ENCODE measurements at places on chromosomes 5 and 9. TPM values are rescaled to one million over a fixed set of nuclear protein-coding genes. Genes with fewer than 3 reads are reported as not detected.

The PTTG1 gene
- 4.9 TPM for polyA plus RNA-seq

The EGFLAM gene
- polyA plus RNA-seq = 4.6 TPM

The IL31RA gene
- 1.3 TPM for polyA plus RNA-seq

- no peak for DNase-seq
Observed at GRCh38 chr5:160219356-160219755, 9.9 kb upstream of the FABP6 start.

DNA sequence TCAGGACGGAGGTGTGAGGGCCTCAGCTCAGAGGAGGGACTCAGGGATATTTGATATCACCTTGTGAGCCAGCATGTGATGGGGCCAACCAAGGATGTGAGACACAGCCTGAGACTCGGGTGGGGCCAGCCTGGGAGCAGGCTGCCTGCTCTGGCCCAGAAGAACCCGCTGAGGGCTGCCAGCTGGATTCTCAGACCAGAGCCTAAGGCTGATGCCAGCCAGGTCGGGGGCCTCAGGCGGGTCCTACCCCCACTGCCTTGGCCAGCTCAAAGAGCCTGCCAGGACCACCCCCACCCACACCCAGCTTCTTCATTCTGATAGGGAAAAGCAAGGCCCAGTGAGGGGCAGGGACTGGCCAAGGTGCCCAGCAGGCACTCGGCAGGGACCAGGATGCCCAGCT is 20.3 kb upstream of the DUSP1 start:
- no peak for DNase-seq

DNA sequence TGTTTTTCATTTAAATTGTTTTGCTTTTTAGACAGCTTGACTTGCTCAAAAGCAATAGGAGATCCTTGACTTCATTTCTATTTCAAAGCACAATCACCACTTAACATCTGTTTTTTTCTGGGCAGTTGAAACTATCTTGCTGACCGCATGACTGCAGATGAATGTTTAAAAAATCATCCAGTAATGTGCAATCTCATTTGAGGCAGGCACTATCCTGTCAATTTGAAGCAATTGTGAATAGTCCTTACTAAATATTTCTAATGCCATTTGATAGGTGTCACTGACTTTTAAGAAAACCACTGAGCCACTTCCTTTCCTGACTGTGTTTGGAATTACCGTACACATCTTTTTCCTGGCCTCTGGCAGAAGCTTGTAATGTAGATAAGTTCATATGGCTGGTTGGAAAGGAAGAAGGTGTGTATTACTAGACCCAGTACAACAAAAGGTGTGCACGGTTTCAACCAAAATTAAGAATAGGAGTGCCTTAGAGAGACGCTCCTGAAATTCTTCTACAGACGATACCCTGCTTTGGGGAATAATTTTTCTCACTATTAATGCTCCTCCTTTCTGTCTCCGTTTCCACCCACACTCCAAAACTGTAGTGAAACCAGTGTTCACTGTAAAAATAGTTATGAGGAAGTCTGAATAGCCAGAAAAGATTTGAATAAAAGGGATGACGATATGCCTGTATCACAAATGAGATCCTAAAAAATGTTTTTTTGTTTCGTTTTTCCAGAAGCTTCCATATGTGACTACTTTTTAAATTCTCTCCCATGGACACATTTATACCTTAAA is 136.7 kb upstream of the MOCS2 start:
- DNase-seq = no peak

DNA sequence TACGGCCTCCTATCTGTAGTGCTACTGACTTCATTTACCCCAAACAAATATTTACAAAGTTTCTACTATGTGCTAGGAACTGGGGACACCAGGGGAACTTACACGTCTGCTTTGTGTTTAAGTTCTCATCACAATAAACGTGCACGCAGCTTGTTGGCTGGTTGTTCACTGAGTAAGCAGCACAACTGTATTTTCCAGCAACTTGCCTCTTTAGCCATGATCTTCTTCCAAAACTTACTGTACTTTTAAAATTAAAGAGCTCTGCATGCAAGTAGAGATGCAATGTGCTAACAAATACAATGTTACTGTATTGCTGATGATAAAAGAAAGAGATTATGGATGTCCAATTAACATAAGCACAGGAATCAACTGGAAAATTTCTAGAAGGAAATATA is 62.8 kb downstream of the RAPGEF1 start:
- no peak for DNase-seq
